ENCODE measurements at places on chromosomes 1 and 21. TPM values are rescaled to one million over a fixed set of nuclear protein-coding genes. Genes with fewer than 3 reads are reported as not detected.

DNA sequence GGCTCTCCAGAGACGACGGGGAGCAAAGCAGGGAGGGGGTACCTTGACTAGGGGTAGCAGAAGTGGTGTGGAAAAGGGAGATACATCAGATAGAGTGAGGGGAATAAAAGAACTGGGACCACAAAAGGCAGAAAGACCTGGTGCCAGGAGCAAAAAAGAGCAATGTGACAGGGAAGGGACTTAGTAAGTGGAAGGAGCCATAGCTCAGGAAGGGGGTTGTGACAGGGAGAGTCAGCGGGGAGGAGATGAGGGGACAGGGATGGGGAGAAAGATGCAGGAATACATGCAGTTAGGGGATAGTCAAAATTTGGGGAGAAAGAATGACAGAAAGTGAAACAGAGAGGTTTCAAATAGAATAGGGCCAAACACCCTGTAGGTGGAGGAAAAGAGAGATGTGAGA lies 20.5 kb downstream of the RHOU start:
- DNase-seq, result no peak

Gene NUDT4B
- total RNA-seq, result 6.1 TPM

Gene CNR2
- total RNA-seq, result not detected

Gene FCAMR
- not detected for total RNA-seq

DNA sequence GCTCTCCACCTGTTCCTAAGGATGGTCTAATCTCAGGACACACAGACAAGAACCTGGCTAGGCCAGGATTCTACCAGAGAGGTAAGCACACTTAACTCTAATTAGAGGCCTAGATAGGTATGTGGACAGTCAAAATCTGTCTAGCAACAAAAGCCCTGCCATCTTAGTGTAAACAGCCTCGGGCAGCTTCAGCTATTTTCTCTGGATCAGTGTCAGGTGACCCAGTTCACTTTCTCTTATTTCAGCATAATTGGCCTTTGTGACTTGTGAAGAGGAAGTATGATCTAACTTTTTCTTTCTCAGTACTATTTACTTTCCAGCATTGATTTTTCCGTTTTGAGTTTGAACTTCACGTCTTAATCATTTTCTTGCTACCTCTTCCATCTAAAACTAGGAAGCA lies 217.7 kb downstream of the CRB1 start:
- no peak for DNase-seq

- DNase-seq, result no peak
These were observed 779.0 kb upstream of the ADGRL4 start for GRCh38 chr1:79785561-79785960.

Gene CGN
- 18.6 TPM for total RNA-seq

Data from G401 (cell line).